ENCODE measurements at places on chromosomes 1 and 21.

- DNase-seq, result no peak
Observed at GRCh38 chr1:33093004-33093403, 12.1 kb downstream of the AZIN2 start.

GRCh38 chr1:7630378-7630777 lies 140.7 kb upstream of the VAMP3 start:
- DNase-seq, result no peak

GRCh38 chr1:18473195-18473815 lies 7.4 kb upstream of the KLHDC7A start:
- no peak for DNase-seq

- DNase-seq, result no peak
Observed at GRCh38 chr1:231216498-231216897, 24.5 kb upstream of the GNPAT start.

- no peak for DNase-seq
Observed at GRCh38 chr1:245588116-245588639, 433.4 kb downstream of the KIF26B start.

DNA sequence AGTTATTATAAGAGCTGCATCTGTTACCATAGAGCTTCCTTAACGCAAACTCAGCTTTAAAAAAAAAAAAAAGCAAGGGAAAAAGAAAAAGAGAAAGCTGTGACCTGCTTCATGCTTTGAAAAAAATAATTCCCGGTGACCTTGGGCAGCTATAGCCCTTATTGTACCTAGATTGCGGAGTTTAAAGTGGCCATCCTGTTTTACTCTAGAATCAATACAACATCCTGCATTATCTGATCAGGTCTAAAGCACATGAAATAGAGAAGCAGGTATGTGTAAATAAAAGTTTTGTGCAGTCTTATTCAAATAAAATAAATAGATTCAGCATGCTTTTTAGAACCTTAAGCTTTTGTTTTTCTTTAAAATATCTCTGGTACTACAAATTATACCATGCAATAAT lies 126.8 kb upstream of the KIAA1614 start:
- DNase-seq, result no peak

DNA sequence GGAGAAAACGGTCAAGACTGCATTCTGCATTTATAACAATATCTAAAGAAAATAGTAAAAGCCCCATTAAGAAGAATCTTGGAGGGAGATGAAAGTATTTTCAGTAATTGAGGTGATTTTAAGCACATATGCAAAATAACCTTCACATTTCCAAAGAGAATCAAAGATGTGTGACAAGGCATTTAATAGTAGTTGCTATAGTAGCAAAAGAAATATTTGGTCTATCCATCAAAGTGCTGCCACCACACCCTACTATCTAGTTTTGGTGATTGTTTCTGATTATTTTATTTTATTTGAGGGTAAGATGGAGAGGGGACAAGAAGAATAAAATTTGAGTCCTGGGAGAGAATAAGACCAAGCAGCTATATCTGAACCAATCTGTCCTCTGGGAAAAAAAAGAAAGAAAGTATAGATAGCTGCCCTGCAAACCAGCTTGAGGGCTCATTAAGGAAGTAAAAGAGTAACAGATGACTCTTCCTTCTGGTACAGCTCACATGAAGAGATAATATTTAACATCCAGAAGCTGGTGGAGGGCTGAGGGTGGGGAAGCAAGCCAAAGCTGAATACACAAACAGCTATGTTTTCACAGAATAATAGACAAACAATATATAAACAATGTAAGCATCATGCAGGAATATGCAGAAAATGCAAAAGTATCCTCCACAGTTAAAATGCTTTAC lies 47.2 kb upstream of the RASAL2 start:
- DNase-seq, result no peak

GRCh38 chr1:230026572-230026971 lies 40.5 kb upstream of the GALNT2 start:
- no peak for DNase-seq

- no peak for DNase-seq
Observed at GRCh38 chr1:231808116-231808515, 181.5 kb downstream of the DISC1 start.

DNA sequence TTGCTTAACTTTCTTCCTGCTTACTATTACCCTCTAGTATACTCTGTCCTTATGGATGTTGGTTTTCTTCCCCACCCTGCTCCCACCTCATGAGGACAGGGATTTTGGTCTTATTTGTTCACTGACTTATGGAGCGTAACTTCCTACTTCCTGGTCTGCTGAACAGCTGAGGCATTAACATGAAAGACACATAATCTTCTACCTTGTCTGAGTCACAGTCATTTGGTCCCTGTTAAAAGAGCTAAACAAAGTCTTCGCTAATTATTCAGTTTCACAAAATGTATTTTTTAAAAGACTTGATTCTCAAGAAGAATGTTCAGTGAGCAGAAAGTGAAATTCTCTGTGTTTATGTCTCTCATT lies 18.5 kb downstream of the RNASEL start:
- no peak for DNase-seq

GRCh38 chr1:53942127-53942957 lies 3.2 kb downstream of the IFT25 start:
- DNase-seq, result no peak
